Liver (tissue), 10 donors: ENCODE measurements at places on chromosomes 6 and 20. TPM values are rescaled to one million over a fixed set of nuclear protein-coding genes. Genes with fewer than 3 reads are reported as not detected.

DNA sequence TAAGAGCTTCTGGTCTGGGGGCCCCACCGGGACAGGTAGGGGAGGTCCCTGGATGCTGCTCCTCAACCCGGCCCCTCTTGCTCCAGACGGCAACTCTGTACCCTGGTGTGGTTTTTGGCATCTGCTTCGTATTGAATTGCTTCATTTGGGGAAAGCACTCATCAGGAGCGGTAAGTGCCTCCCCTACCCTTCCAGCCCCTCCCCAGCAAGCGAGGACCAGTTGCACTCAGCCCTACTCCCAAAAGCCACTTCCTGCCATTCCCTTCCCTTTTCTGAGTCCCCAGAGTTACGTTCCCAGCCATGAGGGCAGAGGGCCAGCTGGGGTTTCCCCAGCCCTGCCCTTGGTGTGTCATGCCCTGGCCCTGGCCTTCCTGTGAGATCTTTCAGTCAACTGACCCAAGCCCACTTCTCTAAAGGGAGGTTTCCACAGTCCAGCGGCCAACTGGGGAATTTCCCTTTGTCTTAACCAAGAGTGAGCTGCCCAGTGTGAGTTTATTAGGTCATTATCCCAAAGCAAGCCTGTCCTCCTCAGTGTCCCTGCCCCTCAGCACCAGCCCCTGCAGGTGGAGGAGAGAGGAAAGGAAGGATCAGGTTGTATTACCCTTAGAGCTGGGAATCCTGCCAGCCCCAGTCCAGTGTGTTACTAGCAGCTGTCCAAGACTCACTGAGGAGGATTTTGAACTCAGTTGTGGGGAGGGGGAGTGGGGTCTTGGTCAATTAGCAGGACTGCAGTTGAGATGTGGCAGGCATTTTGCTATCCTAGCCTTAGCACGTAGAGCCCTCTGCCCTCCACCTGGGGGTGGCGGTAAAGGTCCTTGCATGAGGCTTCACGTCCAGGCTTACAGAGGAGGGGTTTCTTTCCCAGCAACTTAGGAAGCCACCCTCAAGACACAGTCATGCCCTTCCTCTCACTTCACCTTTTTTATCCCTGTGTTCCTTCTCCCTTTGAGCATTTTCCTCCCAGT is 45.8 kb downstream of the TM9SF4 start:
- H3K4me3 ChIP-seq = no peak overlapping the region
- DNase-seq = peak; percentile 62
- H3K36me3 ChIP-seq = peaks cover 33% of the 10 kb centered on the region
- peaks cover 10% of the 10 kb centered on the region for H3K4me1 ChIP-seq
- H3K27ac ChIP-seq = peak overlapping the region; percentile 89

DNA sequence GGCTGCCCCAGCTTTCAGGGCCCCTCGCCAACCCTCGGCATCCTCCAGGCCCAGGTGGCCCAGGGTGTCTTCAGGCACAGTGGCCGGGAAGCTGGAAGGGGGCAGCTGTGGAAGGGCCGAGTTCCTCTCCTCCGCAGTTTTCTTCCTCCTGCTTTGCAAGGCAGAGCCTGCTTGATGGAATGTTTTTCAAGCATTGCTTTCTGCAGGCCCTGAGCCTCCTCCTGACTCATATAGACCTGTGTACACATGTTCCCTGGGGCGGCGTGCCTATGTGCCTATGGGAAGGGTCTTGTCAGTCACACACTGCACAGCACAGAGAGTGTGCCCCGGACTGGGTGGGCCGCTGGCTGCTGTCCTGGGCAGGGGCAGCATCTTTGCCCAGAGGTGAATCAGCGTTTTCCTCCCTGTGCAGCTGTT is 107.5 kb downstream of the ERMARD start:
- no peaks in the 10 kb centered on the region for H3K27me3 ChIP-seq
- DNase-seq = peak; percentile 30
- H3K4me3 ChIP-seq = no peak overlapping the region
- H3K36me3 ChIP-seq = no peaks in the 10 kb centered on the region

DNA sequence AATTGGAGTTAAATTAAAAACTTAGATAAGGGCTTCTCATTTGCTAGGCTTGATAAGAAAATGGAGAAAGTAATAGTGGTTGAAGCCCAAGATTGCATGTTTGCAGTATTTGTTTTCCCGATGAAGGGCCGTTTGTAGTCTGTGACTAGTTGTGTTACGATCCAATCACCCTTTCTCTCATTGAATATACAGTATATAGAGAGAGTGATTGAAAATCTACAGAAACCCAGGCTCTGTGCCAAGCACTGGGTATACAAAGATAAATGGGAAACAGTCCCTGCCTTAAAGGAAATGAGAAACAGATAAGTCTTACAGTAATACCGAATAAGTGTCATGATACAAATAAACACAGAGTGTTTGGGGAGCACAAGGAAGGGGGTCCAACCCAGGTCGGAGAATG is 55.2 kb upstream of the CDKAL1 start:
- no peak overlapping the region for H3K27ac ChIP-seq
- no peaks in the 10 kb centered on the region for H3K27me3 ChIP-seq
- no peak for DNase-seq
- no peak overlapping the region for H3K4me3 ChIP-seq
- H3K4me1 ChIP-seq = no peaks in the 10 kb centered on the region

- H3K27ac ChIP-seq = no peak overlapping the region
- H3K36me3 ChIP-seq = no peaks in the 10 kb centered on the region
- no peaks in the 10 kb centered on the region for H3K27me3 ChIP-seq
- DNase-seq = peak; percentile 29
These were observed 120.1 kb downstream of the JPH2 start for GRCh38 chr20:44066645-44067606.

- H3K27ac ChIP-seq = no peak overlapping the region
- H3K4me1 ChIP-seq = no peaks in the 10 kb centered on the region
- H3K36me3 ChIP-seq = no peaks in the 10 kb centered on the region
- no peak for DNase-seq
- no peaks in the 10 kb centered on the region for H3K27me3 ChIP-seq
- no peak overlapping the region for H3K4me3 ChIP-seq
These were observed 279.4 kb downstream of the UBE3D start for GRCh38 chr6:82786248-82786647.

GRCh38 chr6:121451250-121451649 is 15.8 kb downstream of the GJA1 start:
- H3K27ac ChIP-seq = no peak overlapping the region
- H3K27me3 ChIP-seq = no peaks in the 10 kb centered on the region
- H3K4me3 ChIP-seq = no peak overlapping the region
- H3K36me3 ChIP-seq = no peaks in the 10 kb centered on the region

- peaks cover 5% of the 10 kb centered on the region for H3K36me3 ChIP-seq
- H3K27me3 ChIP-seq = no peaks in the 10 kb centered on the region
- H3K4me3 ChIP-seq = no peak overlapping the region
- no peak overlapping the region for H3K27ac ChIP-seq
These were observed 157.1 kb downstream of the BCKDHB start for GRCh38 chr6:80263585-80263984.

DNA sequence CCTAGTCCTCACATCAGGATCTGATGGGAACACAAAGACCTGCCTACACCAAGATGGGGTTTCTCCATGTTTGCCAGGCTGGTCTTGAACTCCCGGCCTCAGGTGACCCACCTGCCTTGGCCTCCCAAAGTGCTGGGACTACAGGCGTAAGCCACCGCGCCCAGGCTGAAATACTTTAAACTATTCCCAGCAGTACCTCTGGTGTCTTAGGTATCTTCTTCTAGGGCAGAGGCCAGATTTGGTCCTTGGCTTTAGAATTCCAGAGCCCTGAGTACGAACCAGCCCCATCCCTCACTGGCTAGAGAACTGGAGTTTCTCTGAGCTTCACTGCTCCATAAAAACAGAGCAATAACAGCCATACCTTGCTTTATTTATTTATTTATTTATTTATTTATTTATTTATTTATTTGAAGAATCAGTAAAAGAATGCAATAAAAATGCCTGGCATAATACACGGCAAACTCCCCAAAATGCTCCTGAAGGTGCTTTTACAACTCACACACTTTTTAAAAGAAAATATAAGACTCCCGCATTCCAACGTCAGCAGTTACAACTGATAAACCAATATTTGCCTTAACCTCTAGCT is 312.1 kb downstream of the TFAP2C start:
- H3K4me1 ChIP-seq = no peaks in the 10 kb centered on the region
- no peaks in the 10 kb centered on the region for H3K36me3 ChIP-seq
- no peak for DNase-seq
- no peak overlapping the region for H3K27ac ChIP-seq

DNA sequence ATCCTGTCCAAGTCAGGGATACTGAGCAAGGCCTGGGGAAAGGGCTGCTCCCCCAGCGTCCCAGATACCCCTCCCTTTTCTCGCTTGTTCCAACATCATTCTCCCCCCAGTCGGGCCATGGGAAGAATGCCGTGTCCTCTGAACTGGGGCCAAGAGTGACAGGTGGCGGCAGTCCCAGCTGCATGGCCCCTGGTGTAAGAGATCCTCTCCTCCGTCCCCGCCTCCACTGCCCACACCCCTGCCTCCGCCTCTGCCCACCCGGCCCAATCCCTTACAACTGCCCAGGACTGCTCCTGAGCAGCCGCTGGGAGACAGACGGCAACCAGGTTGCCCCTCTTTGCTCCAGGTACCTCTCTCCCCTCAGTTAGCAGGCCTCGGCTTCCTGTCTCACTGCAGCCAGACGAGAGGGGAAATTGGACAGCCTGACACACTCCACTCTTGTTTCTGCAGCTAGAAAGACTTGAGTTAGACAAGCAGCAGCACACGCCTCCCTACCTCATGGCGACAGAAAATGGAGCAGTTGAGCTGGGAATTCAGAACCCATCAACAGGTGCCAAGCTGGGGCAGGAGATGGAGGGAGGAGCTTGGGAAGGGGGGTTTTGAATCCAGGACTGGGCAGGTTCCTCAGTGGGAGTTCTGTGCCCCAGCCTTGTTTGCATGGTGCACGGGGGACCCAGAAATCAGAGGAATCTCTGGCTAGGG is at the start of gene MYLK2:
TSS of gene MYLK2 (plus strand) at position 274 of the 702 bp plus-strand sequence. CDS start at position 499, 225 bp downstream.
- peaks cover 2% of the 10 kb centered on the region for H3K4me1 ChIP-seq
- no peak within 1 kb of the TSS for H3K4me3 ChIP-seq
- no peak within 1 kb of the TSS for H3K27ac ChIP-seq
- no peaks in the 10 kb centered on the region for H3K36me3 ChIP-seq
- no peak for DNase-seq

DNA sequence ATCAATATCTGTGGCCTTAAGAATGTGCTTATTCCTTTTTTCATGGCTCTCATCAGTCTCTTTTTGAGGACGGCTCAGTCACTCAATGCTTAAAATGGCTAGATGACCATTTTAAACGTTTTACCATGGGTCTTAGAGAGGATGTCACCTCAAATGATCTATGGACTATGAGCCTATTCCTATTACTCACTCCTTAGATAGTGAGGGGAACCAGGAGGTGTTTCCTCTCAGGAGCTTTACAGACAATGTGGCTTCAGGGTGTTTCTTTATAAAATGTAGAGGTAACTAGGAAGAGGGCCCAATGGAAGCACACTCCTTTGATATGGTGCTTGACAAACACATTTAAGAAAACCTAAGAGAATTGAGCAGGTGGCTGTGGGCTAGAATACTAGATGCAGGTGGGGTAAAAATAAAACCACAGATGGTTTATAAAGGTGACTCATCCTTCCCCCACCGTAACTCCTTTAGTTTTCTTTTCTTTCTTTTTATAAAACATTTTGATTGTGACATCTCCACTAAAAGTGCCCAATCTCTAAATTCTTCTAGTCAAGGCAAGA is 1.5 kb upstream of the TMEM200A start:
- no peak overlapping the region for H3K4me3 ChIP-seq
- H3K36me3 ChIP-seq = no peaks in the 10 kb centered on the region

DNA sequence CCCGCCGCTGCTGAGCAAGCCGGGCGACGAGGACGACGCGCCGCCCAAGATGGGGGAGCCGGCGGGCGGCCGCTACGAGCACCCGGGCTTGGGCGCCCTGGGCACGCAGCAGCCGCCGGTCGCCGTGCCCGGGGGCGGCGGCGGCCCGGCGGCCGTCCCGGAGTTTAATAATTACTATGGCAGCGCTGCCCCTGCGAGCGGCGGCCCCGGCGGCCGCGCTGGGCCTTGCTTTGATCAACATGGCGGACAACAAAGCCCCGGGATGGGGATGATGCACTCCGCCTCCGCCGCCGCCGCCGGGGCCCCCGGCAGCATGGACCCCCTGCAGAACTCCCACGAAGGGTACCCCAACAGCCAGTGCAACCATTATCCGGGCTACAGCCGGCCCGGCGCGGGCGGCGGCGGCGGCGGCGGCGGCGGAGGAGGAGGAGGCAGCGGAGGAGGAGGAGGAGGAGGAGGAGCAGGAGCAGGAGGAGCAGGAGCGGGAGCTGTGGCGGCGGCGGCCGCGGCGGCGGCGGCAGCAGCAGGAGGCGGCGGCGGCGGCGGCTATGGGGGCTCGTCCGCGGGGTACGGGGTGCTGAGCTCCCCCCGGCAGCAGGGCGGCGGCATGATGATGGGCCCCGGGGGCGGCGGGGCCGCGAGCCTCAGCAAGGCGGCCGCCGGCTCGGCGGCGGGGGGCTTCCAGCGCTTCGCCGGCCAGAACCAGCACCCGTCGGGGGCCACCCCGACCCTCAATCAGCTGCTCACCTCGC is 1.5 kb downstream of the ARID1B start:
- peaks cover 1% of the 10 kb centered on the region for H3K4me1 ChIP-seq
- no peaks in the 10 kb centered on the region for H3K36me3 ChIP-seq
- H3K27me3 ChIP-seq = no peaks in the 10 kb centered on the region
- peak; percentile 70 for DNase-seq

- no peak for DNase-seq
- H3K4me1 ChIP-seq = no peaks in the 10 kb centered on the region
- no peak overlapping the region for H3K4me3 ChIP-seq
- no peaks in the 10 kb centered on the region for H3K36me3 ChIP-seq
These were observed 84.9 kb downstream of the TIAM2 start for GRCh38 chr6:155079985-155080452.

GRCh38 chr6:76840865-76841264 is 622.4 kb downstream of the HTR1B start:
- H3K4me1 ChIP-seq = no peaks in the 10 kb centered on the region
- no peaks in the 10 kb centered on the region for H3K36me3 ChIP-seq
- no peaks in the 10 kb centered on the region for H3K27me3 ChIP-seq
- H3K27ac ChIP-seq = no peak overlapping the region
- no peak overlapping the region for H3K4me3 ChIP-seq

DNA sequence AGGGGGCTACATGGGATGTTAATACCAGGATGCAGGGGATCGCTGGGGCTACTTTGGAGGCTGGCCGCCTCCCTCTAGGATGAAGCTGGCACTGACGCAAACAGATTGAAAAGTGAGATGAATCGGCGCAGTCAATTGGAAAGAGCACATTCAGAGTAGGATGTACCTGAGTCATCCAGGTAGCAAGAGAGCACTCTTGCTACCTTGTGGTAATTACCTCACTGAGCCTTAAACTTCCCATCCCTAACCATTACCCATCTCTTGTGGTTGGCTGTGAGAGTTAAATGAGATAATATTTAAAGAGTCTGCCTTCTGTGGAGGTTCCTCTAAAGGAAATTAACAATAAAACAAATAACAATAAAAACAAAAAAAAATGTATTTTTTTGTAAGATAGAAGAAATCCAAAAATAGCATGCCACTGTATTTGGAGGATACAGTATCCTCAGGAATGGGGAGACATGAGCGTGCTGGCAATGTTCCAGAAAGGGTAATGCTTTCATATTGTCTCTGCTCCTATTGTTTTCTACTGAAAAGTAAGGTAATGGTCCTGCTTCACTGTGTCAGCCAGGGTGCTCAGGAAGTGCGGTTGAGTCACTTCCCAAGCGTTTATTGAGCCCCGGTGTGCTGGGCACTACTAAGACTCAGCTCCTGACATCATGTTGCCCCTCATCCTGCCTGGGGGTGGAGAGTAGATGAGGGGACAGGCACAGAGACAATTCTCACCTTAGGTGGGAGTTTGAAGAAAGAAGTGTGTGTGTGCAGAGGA is 301.1 kb downstream of the EYA4 start:
- no peaks in the 10 kb centered on the region for H3K27me3 ChIP-seq
- no peaks in the 10 kb centered on the region for H3K36me3 ChIP-seq
- H3K27ac ChIP-seq = no peak overlapping the region

The ULBP3 gene
- polyA plus RNA-seq = 0.88 TPM

The FAM209B gene
- polyA plus RNA-seq = not detected
